CD4-positive, alpha-beta T cell treated with Interleukin-2 at 100 ng/mL for 4 hours (primary cell): ENCODE measurements at places on chromosomes 16 and 17.

DNA sequence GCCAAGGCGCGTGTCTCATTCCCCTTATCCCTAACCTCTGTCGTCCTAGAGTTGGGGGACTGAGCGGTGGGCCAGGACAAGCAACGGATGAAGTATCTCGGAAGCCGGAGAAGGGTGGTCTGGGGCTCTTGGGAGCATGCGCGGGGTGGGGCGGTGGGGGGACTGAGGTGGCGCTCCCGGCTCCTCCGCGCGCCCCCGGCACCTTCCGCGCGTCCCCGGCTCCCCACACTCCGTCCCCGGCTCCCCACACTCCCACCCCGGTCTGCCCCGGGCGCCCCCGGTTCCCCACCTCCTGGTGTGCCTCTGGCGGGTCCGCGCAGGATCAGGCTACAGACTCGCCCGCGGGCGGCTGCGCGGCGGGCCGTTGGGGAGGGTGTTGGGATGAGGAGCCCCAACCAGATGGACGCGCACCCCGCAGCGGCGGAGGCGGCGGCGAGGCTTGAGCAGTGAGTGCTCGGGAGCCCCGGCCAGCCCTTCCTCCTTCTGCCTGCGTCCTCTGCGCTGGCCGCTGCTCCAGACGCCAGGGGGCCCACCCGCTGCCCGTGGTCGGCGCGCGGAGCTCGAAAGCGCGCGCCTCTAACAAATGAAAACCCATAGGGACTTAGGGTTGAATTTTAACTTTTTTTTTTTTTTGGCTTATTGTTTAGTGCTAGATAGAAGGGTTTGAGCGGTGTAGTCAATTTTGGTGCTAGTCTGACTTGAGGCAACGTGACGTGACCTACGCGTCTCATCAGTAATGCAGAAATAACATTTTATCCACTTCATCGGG is 5.6 kb upstream of the CRYM start:
- DNase-seq = no peak

- no peak for DNase-seq
Measured at GRCh38 chr17:80364091-80364691, 50.8 kb upstream of the ENDOV start.

- no peak for DNase-seq
Measured at GRCh38 chr17:524406-524950, 171.9 kb upstream of the RPH3AL start.

DNA sequence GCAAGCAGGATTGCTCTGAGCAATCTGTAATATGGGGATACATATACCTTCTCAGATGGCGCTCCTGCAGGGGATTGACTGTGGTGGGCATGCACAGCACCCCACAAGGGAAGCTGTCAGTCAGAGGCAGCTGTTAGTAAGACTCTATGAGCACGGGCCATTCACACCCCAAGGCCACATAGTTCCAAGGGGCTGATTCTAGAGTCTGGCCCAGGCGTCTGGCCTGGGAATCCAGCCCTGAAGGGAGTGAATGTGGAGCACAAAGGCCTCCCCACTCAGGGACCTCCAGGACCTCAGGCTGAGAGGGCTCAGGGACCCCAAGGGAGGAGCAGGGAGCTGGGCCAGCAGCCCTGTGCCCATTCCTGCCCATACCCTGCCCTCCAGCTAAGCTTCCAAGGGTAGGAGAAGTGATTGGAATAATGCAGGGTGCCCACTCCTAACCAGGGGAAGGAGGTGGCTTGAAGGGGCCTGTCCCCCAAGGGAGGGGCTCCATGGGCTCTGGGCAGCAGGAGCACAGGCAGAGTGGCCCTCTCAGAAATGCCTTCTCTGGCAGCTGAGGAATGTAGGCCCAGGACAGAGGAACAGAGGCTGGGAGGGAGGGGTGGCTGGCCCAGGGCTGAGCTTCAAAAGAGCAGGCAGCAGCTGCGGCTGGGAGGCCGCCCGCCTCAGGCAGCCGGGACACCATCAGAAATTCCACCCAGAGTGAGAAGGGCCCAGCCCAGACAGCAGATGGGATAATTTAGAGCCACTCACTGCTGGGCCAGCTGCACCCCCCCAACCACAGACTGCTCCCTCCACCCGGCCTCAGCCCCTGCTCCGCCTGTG is 48.9 kb upstream of the MRPS23 start:
- DNase-seq = no peak

DNA sequence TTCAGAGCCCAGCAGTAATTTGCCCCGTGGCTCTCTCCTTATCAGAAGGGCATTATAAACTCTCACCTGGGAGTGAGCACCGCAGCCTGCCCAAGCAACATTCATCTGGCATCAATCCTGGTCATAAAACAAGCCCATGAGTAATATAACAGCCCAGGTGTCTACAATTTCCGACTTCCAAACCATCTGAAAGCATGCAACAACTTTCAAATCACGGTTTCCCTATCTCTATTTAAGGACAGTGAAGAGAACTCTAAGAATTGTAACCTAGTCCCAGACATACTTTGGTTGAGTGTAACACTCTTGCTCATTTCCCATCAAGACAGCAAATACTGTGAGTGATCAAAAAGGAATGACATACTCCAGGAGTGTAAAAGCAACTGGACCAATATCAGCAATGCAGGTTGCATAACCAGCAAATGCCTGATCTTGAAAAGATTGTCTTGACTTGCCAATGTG is 487.4 kb upstream of the SOX9 start:
- DNase-seq = no peak

GRCh38 chr16:16144416-16144815 is 78.9 kb downstream of the ABCC6 start:
- no peak for DNase-seq

DNA sequence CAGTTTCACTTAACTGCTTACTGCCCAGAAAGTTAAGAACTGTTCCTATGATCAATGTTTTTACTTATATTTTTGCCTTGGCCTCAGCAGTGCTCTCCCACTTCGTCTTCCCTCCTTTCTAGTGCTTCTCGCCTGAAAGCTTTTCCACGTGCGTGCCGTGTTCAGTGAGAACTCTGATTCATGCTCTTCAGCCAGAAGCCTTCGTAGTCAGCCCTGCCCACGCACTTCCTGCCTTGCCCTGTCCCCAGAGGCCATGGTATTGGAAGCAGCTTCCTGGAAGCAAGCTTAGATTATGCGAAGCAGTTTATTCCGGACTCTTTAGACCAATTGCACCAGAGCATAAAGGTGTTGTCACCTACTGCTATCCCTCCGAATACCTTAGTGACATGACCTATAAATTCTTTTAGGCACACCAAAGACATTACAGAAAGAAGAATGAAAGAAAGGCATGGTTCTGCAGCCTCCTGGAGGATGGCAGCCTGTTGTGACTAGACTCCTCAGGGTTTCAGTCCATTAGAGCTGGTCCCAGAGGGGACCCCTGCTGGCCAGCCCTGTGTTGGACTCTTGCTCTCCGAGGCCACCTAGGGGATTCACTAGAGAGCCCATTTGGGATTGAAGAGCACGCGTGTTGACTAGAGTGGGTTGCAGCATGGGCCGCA is 105.2 kb downstream of the RPTOR start:
- DNase-seq = peak; percentile 65

DNA sequence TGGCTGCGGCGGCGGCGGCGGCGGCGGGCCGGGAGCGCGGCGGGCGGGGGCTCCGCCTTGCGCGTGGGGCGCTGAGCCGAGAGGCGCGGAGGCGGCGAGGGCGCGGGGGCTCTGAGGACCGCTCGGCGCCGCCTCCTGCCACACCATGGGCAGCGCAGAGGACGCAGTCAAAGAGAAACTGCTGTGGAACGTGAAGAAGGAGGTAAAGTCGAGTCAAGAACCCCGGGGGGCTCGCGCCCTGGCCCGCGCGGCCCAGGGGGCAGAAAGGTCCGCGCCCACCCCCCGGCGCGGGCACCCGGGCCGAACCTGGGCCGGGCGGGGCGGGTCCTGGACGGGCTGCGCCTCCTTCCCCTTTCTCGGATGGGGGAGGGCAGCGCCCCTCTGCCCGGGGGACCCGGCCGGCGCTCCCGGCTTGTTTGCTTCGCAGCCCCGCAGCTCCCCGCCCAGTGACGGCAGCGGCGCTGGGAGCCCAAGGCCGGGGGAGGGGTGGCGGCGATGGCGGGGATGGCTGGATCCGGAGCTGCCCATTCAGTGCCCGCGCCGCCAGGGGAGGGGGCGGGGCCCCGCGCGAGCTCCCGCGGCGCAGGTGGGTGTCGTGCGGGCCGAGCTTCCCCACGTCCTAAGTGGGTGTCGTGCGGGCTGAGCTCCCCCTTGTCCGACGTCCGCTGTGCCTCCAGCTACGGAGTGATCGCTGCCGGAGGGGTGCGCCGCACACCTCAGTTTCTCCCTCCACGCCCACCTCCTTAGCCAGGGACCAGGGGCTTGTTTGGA is 428 bp downstream of the SGSM2 start:
- peak; percentile 30 for DNase-seq

DNA sequence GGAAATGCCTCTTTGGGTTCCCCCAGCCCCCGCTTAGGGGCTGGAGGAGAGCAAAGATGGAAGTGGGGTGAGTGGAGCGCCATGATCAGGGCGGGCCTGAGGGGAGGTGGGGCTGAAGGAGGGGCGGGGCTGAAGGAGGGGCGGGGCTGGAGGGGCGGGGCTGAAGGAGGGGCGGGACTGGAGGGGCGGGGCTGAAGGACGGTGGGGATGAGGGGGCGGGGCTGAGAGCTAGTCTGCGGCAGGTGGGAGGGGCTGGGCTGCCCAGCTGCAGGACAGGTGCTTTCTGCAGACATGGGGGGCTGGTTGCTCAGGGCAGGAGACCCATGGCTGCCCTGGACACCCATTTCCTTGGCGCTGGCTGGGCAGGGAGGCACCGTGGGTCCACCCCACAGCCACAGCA is 39.1 kb upstream of the PABPN1L start:
- no peak for DNase-seq

- peak; percentile 76 for DNase-seq
Measured at GRCh38 chr16:27408012-27408601, 6.1 kb downstream of the IL21R start.

GRCh38 chr17:42522263-42522790 is 13.7 kb upstream of the NAGLU start:
- DNase-seq = no peak

DNA sequence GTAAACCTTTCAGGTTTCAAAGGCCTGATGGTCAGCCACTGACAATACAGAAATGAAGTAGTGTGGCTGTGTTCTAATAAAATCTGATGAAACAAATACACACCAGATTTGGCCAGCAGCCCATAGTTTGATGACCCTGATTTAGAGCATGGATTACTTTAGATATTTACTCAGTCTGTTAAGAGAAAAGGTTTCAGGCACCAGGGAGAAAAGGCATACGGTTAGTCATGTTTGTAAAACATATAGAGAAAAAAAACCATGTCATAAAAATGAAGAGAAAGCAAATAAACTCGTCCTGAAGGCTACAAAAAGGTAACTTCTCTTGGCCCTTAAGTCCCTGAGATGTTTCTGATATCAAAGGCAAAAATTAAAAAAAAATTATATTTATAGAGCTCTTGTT is 112.1 kb downstream of the ADAMTS18 start:
- DNase-seq = no peak

GRCh38 chr16:14438256-14438655 is 191.8 kb downstream of the PARN start:
- DNase-seq = no peak

DNA sequence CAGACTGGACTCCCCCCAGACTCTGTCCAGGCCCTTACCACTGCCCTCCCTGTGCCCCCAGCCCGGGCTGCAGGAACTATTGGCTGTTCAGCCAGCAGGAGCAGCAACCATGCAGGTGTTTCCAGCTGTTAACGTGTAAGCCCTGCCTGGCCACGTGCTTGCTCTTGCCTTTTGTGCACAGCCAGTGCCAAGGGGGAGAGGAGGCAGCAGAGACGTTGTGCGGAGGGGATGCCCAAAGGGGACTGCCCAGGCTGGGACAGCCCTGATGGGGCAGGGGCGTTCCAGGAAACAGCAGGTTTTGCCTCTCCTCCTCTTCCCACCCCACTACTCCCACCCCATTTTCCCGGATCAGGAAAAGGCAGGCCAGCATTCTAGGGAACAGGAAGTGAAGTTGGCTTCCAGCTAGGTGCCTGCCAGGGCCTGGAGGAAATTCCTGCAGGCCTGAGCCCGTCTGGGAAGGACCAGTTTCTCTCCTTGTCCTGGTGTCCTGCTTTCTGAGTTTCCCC is 16.7 kb upstream of the LASP1NB start:
- no peak for DNase-seq

DNA sequence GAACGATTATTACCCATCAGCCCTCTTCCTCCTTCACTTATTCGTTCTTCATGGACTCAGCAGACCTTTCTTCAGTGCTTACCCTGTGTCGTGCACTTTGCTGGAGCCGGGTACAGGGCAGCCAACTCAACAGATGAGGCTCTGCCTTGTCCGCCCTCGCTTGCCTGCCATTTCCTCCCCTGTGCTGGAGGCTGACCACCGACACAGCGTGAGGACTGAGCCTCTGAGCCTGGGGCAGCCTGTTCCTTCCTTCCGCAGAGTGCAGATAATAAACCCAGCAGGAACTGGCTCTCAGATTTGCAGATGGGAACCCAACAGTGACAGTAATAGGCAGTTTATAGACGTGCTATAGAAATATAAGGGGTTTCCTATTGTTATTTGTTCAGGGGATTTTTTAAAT is 7.0 kb upstream of the SLC39A11 start:
- no peak for DNase-seq

DNA sequence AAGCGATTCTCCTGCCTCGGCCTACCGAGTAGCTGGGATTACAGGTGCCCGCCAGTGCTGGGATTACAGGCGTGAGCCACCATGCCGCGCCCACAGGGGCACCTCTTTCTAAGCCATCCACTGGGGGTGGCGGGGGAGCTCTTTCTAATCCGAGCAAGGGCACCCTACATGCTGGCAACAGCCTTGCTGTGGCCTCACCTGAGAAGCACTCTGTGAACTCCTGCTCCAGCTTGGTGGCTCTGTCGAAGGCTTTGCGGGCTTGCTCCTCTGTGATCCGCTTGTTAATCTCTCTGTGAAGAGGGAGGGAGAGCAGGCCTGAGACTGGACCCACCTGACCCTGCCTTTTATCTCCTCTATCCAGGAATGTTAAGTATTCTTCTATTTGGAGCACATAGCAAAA is 11.9 kb upstream of the ASGR1 start:
- no peak for DNase-seq

DNA sequence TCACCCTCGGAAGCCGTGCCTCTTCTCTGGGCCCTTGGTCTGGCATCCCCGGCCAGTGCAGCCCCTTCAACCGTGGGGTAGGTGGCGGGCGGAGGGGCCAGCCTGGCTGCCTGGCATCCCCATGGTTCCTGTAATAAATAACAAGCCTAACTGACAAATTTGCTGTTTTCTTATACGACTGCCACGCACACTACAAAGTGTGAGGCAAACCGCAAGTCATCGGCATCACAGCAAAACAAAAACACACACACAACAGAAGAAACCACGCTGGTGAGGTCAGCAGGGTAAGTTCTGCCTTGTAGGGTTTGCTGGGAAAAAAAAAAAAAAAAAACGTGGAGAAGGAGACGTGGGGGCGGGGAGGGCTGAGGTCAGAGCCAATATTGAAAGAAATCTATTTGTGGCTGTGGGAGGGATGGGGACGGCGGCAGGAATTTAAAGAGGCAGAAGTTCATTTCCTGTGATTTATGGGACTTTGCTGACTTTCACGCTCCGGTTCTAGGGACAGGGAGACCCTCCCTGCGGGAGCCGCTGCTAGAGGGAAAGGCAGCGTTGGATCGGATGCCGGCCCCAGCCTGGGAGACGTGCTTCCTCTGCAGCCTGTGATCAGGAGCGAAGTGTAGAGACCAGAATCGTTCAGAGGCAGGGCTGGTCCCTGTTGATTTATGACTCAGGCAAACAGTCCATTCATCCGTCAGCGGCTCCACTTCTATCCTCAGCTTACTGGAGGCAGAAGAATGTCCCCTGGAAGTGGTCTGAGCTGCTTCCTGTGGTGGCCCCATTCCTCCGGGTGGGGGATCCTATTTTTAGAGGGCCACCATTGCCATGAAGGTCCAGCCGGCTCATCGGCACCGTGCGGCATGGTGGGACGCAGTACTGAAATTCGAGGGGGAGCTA is 162.8 kb downstream of the FOXL1 start:
- DNase-seq = no peak

- DNase-seq = no peak
Measured at GRCh38 chr16:72985148-72985941, 62.6 kb downstream of the ZFHX3 start.
